ENCODE measurements at places on chromosomes 16 and 17. TPM values are rescaled to one million over a fixed set of nuclear protein-coding genes. Genes with fewer than 3 reads are reported as not detected.

- DNase-seq = no peak
Measured at GRCh38 chr17:44501866-44502375, 1.3 kb downstream of the GPATCH8 start.

DNA sequence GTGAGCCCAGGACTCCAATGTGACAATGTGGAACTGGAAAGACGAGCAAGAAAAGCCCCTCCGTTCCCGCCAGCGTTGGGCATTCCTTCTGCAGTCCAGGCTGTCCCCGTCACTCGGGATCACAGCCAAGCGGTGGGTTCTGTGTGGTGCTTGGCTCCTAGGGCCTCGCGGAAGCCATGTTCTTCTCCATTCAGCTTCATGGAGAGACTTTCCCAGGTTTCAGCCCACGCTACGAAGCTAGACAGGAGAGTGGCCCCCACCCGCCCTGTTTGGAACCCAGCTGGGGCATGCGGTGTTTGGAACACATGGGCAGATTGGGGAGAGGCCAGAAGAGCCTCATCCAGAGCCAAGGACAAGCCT is 5.8 kb downstream of the LMF1 start:
- no peak for DNase-seq

DNA sequence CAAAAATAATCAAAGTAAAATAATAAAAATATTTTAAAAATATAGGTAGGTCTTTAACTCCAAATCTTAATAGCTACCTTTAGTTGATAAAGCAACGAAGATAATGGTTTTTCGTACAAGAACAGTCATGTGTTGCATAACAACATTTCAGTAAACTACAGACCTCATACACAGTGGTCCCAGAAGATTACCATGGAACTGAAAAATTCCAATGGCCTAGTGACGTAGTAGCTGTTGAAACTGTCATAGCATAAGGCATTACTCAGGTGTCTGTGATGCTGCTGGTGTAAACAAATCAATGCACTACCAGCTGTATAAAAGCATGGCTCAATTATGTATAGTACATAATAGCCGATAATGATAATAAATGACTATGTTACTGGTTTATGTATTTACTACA is 43.9 kb downstream of the CREBBP start:
- no peak for DNase-seq

The CDH5 gene
- total RNA-seq = 2.4 TPM

The GAS2L2 gene
- total RNA-seq = not detected

The CCL7 gene
- total RNA-seq = not detected

The KLHL10 gene
- total RNA-seq = not detected

The ELOB gene
- total RNA-seq = 401 TPM

The CES1 gene
- 141 TPM for total RNA-seq

The GPR139 gene
- total RNA-seq = not detected

The IRX6 gene
- not detected for total RNA-seq
